ENCODE measurements at places on chromosomes 4 and X.

DNA sequence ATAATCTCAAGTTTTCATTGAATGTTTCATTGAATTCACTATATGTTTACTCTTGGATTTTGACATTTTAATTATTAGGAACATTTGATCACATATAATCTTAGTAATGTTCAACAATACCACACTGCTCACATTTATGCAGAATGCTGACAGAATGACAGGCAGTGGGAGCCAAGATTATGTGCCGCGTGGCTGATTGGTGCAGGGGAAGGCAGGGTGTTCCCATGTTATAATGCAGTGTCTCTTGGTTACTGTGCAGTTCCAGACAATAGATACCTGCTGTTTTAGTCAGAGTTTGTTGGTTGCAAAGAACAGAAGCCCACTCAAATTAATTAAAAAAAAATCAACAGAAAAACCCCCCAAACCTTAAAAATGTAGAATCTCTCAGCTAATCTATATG is 33.0 kb downstream of the FHIP1A start:
- no peak for DNase-seq

DNA sequence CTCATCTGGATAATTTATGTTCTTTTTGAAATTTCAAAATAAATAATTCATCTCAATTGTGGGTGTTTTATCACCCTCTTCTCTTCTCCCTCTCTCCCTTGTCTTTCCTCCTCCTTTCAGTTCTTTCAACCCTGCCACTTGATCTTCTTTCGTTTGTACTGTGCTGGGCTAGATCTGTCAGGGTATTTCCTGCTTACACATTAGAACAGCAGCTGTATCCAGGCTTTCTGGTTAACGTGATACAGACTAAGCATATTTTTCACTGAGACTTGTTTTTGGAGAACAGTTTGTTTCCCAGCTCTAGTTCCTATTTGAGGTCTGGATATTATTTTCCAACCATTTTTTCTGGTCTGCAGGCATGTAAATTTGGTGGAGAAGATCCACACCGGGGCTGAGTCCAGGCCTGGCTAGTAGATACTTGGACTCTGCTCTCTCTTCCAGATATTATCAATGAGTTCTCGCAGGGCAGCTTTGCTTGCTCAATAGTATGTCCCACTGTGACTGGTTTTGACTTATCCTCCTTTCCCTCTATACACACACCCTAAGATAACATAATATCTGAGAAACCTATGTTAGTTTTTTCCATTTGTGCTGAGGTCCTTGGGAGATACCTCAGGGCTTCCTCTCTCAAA is 1310.7 kb upstream of the TENM3 start:
- DNase-seq = no peak

- no peak for DNase-seq
Observed at GRCh38 chr4:176894498-176894897, 101.8 kb upstream of the VEGFC start.

- DNase-seq = no peak
Observed at GRCh38 chr4:25966171-25966570, 52.2 kb downstream of the SMIM20 start.

- DNase-seq = no peak
Observed at GRCh38 chrX:12903646-12904045, 2.8 kb upstream of the TLR8 start.

- no peak for DNase-seq
Observed at GRCh38 chrX:10397349-10397748, 223.0 kb downstream of the MID1 start.

DNA sequence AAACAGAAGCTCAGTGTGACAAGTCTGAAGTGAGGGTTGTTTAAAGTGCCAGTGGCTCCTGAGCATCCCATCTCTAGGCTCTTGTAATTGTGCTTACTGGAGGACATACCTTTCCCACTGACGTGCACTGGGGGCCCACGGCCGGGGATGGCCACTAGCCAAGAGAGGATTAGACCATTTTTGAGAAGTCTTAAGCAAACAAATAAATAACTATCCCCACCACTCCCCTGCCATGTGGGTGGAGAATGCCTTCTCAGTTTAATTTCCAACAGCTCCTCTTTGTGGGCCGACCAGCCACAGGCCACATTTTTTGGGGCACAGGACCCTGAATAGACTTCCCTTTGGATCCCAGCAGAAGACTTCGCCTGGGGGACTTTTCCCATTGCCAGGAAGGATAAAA is 125.0 kb upstream of the MSX1 start:
- DNase-seq = peak; percentile 34

DNA sequence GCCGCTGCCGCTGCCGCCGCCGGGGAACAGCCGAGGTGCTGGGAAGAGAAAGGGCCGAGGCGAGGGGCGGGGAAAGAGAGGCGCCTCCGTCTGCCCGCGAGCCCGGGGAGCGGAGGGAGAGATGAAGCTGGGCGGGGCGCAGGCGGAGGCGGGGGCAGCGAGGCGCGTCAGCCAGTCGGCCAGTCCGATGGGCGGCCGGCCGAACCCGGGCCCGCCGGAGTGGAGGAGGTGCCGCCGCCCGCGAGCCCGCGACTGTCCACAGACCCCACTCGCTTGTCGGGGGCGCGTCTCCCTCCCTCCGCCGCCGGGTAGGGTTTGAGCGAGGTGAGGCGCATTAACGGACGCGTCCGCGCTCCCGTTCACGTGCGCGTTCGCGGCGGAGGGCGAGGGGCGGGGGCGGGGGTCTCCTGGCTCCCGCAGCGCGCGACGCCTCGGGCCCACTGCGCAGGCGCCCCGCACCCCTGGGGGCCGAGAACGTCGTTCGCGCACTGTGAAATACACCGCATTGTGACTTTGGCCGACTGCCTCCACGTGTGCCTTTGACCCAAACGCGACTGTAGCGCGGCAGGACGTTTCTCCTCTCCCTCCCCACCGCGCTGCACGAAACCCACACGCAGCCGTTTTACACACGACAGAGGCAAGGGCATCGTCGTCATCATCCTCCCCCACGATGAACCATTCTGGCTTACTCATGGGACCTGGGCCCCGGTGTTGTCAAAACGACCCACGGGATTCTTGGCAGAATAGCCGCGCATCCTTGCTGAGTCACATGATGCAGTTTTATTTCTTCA is at the start of gene NUDT11:
Gene NUDT11, minus strand, starts transcription at position 92 of the 791 bp plus-strand sequence. CDS start 148 bp downstream, outside the sequence.
- no peak for DNase-seq

DNA sequence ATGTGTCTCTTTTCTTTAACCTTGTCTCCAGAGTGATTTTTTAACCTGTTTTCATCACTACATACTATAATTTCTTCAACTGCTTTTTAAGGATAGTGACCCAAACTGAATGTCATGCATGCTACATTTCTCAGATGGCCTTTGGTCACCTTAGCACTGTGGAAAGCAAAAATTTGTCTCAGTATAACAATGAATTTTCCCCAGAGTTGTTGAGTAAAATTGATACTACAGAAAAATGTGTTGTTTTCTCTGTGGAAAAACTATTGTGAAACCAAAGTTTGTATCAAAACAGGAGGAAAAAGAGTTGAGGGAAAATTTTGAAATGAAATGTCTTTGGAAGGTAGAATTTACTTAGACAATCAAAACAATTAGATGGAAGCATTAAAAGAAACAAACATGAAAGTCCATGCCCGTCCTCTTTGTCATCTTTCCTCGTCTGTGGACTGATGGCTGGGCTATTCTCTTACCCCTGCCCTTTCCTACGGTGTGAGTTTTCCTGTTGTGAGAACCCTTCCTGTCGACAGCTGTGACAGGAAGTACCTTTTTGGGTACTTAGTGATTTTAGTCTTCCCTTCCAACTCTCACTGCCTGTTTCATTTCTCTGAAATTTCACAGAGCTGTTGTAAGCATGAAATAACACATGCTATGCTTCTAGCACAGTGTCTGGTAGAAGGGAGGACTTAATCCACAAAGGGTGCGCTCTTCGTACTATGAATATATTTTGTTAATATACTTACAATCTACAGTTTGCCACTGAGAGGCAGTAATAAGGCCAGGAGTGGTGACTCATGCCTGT is 50.8 kb downstream of the LRP2BP start:
- no peak for DNase-seq
